ENCODE measurements at places on chromosomes 13 and 19. TPM values are rescaled to one million over a fixed set of nuclear protein-coding genes. Genes with fewer than 3 reads are reported as not detected.

SYCN gene
- not detected for total RNA-seq

PLPP2 gene
- 1.7 TPM for total RNA-seq

PSMD8 gene
- total RNA-seq, result 177 TPM

TRPC4 gene
- 10.8 TPM for total RNA-seq

ADM5 gene
- 1.4 TPM for total RNA-seq

GPR12 gene
- not detected for total RNA-seq

Measured in sigmoid colon (tissue), 7 donors.